ENCODE measurements at places on chromosomes 2 and 18.

- DNase-seq, result no peak
Measured at GRCh38 chr2:191581003-191581402, 96.9 kb upstream of the NABP1 start.

GRCh38 chr2:209563453-209563852, 139.6 kb downstream of the MAP2 start:
- no peak for DNase-seq

DNA sequence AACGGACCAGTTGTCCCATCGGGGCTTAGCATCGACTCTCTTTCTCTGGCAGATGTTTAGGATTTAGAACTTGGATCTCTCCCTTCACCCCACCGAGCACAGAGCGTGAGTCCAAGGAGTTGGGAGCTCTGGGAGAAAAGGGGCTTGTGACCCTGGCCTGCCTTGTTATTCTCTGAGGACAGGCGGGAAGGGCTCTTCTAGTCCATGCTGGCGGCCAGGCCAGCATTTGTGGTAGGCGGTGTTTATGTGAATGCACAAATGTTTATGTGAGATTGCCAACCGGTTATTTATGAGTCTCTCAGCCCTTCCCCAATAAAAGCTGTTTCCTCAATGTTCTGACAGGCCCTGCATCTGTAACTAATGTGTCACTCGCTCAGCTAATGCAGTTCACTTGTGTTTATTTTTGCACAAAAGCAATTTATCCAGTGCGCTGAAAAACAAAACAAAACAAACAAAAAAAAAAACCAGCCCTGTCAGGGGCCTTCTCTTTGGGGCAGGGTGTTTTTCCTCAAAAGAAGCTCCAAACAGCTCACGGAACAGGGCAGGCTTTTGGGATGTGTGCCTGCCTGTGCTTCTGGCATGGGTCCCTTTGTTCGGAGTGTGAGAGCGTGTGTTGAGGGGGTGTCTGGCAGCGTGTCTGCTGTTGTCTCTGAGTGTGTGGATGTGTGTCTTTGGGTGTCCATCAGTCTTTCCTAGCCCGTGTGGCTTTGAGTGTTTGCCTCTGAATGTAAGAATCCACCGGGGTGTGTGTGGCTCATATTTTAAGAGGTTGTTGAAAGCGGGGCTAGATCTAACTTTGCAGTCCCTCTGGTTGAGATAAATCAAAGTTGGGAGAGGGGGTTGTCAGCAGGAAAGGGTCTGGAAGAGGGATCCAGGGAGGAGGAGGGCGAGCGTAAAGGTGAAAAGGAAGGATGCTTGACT, 52.8 kb upstream of the HAAO start:
- DNase-seq, result no peak

DNA sequence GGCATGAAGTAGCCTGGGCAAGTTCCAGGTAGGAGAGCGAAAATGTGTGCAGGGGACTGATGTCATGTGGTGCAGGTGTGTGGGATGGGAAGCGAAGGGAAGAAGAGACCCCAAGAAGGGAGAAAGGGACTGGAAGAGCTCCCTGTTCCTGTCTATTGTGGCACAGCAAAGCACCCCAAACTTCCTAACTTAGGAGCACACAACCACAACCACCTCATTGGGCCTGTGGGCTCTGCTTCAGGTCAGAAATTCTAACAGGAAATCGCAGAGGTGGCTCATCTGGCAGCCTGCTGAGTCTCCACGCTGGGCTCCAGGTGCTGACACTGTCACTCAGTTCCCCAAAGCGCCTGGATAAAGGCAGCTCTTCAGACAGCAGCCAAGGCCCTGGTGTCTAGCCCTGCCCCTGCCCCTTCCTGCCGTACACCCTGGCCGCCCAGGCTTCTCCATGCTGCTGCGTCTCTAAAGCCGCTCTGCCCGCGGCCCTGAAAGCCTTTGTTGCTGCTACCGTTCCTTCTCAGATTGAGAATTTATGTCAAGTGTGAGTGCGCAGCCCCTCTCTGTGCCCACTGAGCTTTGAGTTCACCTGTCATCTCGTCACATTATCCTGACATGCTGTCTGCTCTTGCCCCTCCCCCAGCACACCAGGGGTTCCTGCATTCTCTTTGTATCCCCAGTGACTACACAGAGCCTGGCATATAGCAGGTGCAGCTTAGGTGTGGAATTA, 140.2 kb upstream of the BCL2L11 start:
- peak; percentile 45 for DNase-seq

DNA sequence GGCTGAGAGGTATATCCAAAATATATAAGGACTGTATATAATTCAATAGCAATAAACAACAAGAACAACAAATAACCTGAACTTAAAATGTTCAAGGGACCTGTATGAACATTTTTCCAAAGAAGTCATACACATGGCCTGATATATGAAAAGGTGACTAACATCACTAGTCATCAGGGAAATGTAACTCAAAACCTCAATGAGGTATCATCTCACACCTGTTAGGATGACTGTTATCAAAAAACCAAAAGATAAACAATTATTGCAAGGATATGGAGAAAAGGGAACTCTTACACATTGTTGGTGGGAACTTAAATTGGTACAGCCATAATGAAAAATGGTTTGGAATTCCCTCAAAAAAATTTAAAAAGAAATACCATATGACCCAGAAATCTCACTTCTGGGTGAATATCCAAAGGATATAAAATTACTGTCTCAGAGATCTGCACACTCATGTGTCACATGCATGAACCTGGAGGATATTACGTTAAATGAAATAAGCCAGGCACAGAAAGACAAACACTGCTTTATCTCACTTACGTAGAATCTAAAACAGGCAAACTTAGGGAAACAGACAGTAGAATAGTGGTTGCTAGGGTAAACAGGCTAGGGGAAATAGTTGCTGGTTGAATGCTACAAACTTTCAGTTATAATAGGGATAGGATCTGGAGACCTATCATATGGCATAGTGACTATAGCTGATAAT, 334.5 kb upstream of the MMADHC start:
- no peak for DNase-seq

- DNase-seq, result peak; percentile 65
Measured at GRCh38 chr18:23231340-23232021, 96.2 kb downstream of the CABLES1 start.

DNA sequence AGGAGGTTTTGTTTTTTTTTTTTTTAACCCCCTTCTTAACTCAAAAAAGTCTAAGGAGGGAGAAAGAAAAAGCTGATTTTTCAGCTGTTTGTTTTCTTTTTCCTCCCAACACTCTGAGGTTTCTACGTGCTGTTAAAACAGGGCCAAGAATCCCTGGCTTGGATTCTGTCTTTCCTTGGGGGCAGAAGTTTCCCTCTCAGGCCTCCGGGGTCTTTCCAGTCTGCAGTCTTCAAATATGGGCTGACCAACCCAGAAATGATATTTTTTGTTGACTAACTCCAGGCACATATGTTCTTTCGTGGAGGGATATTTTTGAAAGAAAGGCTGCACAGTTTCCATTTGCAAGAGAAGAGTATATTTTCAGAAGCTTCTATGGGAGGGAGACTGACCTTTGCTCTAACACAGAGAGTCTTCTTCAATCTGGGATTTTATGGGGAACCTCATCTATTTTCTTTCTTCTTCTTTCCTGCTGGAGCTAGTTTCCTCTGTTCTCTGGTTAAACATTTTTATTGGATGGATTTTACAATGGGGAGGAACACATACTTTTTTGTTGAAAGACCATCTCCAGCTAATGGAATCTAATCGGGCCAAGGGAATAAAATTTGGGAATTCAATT, 93.3 kb upstream of the SPRED2 start:
- no peak for DNase-seq

DNA sequence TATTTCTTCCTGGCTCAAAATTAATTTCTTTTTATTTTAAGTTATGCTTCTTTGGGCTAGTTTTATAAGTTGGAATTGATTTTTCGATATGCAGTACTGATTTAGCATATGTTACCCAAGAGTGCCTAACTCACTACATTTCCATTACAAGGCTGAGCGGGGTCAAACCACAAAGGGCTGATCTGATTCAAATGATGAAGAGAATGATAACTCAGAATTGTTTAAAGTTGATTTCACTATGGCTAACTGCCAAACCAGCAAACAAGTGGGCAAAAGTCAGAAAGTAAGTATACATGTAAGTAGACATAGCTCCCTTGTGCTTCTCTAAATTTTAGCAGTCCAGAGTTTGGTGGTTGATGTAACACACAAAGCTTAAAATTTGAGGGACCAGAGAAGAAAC, 35.6 kb downstream of the RAD51AP2 start:
- no peak for DNase-seq

DNA sequence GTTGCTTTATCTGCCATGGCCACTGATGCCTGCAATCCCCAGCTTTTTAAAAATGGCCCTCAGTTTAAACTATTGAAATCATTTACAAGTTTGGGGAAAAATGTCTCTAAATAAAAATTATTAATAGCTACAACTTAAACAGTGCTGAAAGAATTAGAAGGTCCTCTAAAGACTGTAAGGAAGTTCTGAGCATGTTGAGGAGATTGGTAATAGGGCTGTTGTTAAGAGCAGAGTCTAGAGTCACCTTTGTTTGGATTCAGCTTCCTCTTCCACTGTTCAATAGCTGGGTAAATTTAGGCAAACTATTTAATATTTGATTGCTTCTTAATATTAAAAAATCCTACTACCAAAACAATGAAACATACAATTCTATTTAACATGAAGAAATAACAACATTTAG, 1127.1 kb upstream of the DDX18 start:
- DNase-seq, result no peak

DNA sequence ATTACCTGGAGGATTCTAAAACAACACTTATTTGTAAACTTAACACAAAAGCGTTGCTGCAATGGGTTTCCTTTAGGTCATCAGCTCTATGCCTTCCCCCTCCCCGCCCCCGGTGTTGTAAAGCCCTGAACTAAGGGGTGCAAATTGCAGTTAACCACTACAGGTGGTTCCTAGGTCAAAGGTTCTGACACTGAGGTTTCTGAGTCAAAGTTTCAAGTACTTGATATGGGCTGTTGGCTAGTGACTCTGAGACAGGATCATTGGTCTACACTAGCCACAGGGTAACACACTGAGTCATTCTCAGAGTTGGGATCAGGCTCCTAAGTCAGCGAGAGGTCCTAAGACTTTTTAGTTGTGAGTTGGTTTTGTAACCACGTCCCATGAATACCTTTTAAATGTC, 15.4 kb downstream of the IL1B start:
- DNase-seq, result no peak

DNA sequence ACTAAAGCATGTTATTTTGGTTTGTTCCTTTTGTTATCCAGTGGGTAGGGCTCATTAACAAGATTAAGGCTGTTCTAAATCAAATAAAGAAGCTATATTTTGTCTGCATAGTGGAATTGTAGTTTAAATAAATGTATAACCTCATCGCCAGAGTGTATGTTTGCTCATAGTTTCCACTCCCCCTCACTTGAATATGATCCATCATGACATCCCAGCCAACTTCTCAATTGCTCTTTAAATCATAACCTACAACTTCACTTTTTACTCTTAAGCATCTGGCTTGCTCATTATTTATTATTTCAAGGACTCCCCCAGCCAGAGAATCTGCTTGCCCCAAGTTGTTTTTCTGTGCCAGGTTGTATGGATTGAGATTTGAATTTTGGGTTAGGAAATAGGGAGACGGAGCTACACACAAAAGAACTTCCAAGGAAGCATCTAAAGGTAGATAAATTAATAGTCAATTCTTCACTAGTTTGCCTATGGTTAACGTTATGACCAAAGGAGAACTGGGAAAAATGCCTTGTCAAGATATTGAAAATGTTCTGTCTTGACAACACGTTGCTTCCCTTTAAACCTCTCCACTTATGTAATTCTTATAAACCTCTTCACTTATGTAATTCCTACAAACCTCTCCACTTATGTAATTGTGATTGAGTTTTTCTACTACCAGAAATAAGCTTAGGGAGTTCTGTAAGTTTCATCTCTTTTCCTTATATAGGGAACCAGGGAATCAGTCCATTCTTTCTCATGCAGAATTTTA, 55.4 kb upstream of the UPP2 start:
- no peak for DNase-seq

- DNase-seq, result no peak
Measured at GRCh38 chr2:54840559-54841468, 117.4 kb downstream of the EML6 start.

- no peak for DNase-seq
Measured at GRCh38 chr2:79638410-79638809, 125.6 kb downstream of the CTNNA2 start.

- peak; percentile 37 for DNase-seq
Measured at GRCh38 chr2:55809875-55810621, 113.5 kb downstream of the EFEMP1 start.

DNA sequence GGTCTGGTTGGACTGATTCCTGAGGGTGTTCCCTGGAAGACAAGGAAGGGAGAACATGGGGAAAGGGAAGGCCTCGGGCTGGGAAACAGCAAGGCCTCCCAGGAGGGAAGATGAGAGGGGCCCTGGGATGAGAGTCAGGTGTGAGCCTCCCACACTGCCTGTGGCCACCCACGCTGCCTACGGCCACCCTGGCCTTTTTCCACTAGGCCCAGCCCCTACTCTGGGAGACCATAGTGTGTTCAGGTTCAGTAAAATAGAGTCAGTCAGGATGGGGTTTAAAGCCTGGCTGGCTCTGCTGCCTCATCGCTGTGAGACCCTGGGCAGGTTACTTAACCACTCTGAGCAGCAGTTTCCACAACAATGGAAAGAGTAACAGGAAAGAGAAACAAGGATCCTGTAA, 47.7 kb upstream of the MAL start:
- no peak for DNase-seq

GRCh38 chr18:32301976-32302743, 112.3 kb downstream of the MEP1B start:
- DNase-seq, result no peak

DNA sequence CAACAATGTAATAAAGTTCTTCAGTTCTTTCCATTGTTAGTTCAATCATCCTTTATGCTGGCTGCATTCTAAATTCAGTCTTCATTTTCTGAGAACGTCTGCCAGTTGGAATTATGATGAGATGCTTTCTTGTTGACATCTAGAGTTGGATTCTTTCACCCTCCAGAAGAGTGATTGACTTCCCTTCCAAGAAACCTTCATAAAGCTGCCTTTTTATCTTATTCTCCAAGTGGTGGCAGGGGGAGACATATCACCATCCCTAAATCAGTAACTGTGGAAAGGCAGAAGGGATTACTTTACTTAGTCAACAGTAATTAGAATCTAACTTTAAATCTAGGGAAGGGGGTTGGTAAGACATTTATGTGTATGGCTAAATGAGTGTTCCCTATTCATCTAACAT, 86.8 kb upstream of the GULP1 start:
- no peak for DNase-seq

GRCh38 chr18:11323359-11323819, 174.0 kb upstream of the PIEZO2 start:
- DNase-seq, result no peak

DNA sequence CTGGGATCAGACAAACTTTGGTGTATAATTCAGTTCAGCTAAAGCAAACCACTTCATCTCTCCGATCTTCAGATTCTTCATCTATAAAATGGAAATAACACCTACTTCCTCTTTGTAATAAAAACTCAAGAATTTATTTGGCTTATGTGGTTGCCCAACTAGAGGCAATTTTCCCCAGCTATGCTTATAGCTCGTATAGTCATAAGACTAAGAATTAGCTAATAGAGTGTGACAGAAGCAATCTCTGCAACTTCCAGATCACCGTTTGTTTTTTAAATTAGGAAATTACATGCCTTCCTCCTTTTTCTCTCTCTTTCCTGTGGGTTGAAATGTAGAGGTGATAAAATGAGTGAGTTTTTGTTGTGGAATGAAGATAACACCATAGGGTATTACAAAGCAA, 35.3 kb upstream of the KCNF1 start:
- no peak for DNase-seq

GRCh38 chr18:80022613-80023012, 11.6 kb upstream of the RBFA start:
- DNase-seq, result no peak
